EH (cell line): ENCODE measurements at places on chromosomes 7 and 10.
A peak's percentile ranks its signal among the peaks of the same experiment; 100 is the strongest.

GRCh38 chr10:73509695-73510094 is 13.9 kb upstream of the PPP3CB start:
- DNase-seq = no peak

DNA sequence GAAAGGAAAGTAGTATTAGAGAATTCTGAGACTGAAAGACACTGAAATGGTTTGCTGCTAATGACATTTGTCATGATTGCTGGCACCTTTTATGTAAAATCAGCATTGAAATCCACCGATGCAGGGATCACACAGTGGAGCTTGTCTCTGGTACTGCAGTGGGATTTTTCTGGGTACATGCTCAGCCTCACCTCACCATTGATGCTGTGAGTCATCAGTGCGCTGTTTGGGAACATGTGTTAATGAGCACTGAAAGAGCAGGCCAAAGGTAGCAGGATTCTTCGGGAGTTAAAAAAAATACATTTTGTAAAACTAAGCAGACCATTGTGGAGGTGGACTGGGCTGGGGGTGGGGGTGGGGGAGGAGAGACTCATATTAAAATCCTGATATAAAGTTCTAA is 174.9 kb downstream of the CREB5 start:
- peak; percentile 18 for DNase-seq

DNA sequence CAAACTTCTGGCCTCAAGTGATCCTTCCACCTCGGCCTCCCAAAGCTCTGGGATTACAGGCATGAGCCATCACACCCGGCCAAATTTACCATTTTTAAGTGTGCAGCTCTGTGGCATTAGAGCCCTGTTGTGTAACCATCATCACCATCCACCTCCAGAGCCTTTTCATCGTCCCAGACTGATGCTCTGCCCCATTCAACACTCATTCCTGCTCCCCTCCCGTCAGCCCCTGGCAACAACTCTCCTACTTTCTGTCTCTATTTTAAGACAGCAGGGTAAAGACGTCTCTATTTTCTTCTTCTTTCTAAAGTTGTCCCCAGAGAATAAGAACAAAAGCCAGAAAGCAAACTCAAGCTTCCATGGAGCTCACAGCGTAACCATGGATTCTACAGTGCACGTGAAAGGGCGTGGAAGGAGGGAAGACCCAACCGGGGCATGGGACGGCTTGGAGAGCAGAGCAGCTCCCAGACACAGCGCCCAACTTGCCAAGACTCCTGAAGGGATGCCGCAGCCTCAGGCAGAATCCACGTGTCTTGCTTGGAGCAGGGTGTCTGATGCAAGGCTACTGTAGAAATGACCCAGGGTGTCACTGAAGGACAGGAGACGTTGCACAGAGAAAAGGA is 42.7 kb upstream of the PITRM1 start:
- no peak for DNase-seq

- DNase-seq = no peak
Measured at GRCh38 chr7:77310982-77311381, 105.2 kb downstream of the GSAP start.

- DNase-seq = no peak
Measured at GRCh38 chr10:129958629-129959543, 5.2 kb downstream of the EBF3 start.

DNA sequence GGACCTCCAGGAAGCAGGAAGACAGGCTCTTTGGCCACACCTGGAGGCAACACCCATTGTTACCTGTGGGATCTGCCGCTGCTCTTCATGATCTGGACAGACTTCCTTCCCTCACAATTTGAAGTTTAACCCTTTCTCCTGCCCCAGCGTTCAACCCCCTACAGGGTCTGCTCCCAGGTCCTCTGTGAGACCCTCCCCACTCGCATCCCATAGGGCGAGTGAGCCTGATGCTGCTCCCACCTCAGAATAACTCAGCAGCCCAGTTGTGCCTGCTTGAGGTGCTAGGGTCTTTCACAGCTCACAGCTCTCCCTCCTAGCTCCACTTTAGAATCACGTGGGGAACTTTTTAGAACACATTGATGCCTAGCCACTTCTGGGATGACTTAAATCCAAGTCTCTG is 61.8 kb upstream of the C10orf90 start:
- DNase-seq = no peak

GRCh38 chr7:102061981-102062390 is 224.7 kb upstream of the SH2B2 start:
- DNase-seq = peak; percentile 51

DNA sequence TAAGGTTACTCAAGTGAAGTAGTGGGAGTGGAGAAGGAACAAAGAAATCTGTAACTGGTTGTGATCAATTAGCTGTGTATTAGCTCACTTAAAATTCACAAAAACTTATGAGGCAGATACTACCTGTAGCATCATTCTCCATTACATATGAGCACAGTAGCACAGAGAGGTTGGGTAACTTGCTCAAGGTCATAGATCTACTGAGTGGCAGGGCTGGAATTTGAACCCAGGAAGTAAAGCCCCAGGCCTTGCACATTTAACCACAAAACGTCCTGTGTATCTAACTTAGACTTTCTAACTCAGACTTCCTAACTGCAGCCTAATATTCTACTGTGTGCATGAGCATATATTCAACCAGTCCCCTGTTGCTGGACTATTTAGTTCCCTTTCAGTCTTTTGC is 5.6 kb upstream of the SLF2 start:
- DNase-seq = peak; percentile 18

DNA sequence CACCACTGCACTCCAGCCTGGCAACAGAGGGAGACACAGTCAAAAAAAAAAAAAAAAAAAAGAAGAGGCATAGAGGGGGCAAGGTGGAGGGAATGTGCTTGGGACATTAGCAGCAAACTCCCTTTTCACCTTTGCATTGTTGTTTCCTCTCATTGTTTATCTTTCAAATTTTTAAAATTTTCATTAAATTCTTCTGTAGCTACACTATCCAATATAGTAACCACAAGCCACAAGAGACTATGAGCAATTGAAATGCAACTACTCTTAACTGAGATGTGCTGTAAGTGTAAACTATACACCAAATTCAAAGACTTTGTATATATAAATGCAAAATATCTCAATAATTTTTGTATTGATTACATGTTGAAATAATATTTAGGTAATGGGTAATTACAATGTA is 43.4 kb downstream of the EBLN1 start:
- no peak for DNase-seq

GRCh38 chr10:125014836-125015355 is 73.0 kb downstream of the ZRANB1 start:
- no peak for DNase-seq

GRCh38 chr7:72316148-72316547 is 96.0 kb downstream of the CALN1 start:
- DNase-seq = no peak

DNA sequence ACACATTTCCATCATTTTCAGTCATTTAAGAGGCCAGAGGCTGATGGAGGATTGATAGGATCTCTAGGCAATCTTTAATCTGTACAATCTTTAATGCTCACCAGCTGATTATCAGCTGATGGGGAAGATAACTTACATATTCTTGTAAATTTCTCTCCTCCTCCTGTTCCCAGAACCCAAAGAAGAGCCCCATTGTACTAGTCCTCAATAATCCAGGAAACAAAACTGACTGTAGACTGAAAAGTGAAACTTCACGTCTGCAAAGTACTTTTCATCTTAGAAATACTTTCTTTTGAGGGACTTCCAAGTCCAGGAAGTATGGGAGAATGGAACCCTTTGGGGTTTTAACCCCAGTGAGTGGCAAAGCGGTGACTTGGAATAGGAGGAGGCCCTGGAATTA is 283.3 kb downstream of the FRMD4A start:
- no peak for DNase-seq

- no peak for DNase-seq
Measured at GRCh38 chr10:31033147-31033546, 1.5 kb upstream of the ZNF438 start.

GRCh38 chr10:65964205-65964604 is 961.6 kb upstream of the LRRTM3 start:
- DNase-seq = no peak

- peak; percentile 17 for DNase-seq
Measured at GRCh38 chr10:59580026-59580863, 129.4 kb downstream of the SLC16A9 start.

DNA sequence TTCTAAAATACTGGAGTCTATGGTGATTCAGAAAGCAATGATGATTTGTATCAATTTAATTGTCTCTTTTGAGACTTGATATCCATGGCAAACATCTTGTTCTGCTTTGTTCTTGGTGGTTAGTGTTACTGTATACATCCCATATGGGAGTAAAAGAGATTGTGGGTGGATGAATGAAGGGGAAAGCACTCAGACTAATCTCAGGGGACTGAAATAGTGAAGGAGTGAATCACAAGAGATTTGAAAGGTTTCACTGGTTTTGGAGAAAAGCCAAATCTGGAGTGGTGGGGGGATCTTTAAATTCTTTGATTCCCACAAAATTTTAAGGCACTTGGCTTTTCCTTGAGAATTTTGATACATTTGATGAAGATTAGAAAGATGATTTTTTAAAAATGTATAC is 369.4 kb downstream of the INHBA start:
- DNase-seq = peak; percentile 85

GRCh38 chr10:126336801-126337200 is 51.5 kb downstream of the ADAM12 start:
- no peak for DNase-seq
